Hematopoietic multipotent progenitor cell treated with erythropoietin and hydrocortisone succinate and interleukin-3 and kit ligand, for 15 days (in vitro differentiated cells): ENCODE measurements at places on chromosomes 11 and 22.

GRCh38 chr11:15119826-15120225 lies 5.1 kb downstream of the INSC start:
- DNase-seq, result no peak

DNA sequence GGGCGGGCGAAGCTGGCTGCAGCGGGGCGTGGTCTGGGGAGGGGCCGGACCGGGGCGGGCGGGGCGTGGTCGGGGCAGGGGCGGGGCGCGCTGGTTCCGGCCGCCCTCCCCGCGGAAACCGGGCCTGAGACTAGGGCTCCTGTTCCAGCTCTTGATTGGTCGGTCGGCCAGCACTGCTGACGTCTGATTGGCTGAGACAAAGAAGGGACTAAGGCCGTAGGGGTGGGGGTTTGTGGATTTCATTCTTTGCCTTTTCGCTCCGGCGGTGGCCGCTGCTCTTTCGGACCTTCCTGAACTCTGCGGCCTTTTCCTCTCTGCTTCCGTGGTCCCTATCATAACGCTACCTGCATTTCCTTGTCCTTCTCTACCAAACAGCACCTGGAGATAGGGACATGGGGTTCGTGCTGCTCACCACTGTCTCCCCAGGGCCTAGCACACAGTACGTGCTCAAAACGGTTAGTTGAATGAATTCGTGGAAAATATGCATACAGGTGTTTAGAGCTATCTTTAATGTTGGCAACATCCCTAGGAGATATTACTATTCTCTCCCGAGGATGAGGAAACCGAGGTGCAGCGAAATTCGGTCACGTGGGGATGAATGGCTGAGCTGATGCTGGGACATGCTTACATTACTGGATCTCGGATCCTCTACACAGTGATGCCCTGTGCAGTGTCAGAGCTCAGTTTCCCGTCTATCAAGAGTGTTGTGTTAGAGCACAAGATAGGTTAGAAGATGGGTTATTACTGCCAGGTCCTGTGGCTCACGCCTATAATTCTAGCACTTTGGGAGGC lies 62.8 kb downstream of the NFAM1 start:
- peak; percentile 63 for DNase-seq

- DNase-seq, result no peak
Measured at GRCh38 chr11:104000798-104001197, 35.6 kb upstream of the DDI1 start.

- DNase-seq, result no peak
Measured at GRCh38 chr11:113593698-113594308, 112.3 kb downstream of the TMPRSS5 start.

DNA sequence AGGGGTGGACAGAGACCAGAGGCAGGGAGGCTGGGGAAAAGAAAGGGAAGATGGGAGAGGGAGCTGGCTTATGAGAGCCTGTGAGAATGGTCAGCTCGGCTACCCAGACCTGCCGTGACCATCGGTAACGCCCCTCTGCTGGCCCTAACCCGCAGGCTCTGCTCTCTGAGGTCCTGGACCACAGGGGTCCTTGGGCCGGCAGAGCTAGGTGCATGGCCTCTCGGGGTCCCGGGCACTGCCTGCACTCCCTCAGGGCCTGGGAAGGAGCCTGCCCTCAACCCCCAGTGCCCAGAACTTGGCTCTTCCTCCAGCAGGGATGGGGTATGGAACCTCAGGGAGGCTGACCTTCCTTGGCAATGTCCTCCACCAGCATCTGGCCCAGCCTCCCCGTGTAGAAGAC lies 13.2 kb downstream of the GGT5 start:
- no peak for DNase-seq

DNA sequence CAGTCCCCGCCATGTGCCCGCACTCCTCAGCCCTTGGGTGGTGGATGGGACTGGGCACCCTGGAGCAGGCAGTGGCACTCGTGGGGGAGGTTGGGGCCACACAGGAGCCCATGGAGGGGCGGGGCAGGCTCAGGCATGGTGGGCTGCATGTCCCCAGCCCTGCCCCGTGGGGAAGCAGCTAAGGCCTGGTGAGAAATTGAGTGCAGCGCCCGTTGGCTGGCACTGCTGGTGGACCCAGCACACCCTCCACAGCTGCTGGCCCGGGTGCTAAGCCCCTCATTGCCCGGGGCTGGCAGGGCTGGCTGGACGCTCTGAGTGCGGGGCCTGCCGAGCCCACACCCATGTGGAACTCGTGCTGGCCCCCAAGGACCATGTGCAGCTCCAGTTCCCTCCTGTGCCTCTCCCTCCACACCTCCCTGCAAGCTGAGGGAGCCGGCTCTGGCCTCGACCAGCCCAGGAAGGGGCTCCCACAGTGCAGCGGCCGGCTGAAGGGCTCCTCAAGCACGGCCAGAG lies 16.1 kb downstream of the OR5B3 start:
- DNase-seq, result no peak

GRCh38 chr11:112334381-112334780 lies 73.7 kb upstream of the PLET1 start:
- no peak for DNase-seq

GRCh38 chr11:128428935-128429334 lies 158.4 kb downstream of the ETS1 start:
- no peak for DNase-seq

DNA sequence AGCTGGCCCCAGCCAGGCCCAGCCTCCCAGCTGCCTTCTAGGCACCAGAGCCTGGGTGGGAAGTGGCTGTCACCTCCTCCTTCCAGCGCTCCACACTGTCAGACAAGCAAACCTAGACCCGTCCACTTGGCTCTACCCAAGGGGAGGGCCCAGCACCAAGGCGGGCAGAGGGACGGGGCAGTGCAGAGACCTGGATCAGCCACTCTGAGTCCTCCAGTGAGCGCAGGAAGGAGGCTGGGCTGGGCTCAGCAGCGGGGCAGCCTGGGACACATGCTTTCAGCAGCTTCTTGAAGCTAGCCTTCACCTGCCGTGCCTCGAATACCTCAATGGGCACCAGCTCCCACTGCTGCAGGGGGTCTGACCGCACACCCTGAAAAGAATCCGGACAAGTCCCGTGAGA lies 18.8 kb downstream of the SBF1 start:
- DNase-seq, result no peak

DNA sequence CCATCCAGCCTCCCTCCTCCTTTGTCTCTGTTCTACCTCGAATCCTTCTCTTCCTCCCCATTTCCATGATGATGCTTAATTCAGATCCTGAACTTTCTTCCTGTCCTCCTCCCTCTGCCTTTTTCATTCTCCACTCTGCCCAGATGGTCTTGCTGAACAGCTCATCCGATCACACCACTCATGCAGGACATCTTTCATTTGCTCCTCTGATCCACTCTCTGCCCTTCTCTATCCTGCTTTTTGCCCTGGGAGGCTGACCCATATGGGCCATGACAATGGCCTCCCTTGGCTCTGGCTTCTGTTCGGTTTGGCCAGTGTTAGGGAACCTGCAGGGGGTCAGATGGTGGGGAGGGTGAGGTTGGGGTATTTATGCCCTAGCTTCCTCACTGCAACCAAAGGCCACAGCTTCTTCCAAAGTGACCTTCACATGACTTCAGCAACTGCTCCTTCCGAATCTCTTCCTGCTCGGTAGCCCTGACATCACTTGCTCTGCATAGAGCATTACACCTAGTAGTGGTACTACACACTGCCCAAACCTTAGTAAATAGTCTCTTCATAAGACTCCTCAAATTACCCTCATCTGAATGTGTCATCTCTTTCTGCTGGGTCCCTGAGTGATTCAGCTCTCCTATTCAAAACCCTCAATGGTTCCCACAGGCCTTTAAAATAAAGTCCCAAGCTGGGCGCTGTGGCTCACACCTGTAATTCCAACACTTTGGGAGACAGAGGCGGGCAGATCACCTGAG lies 32.7 kb upstream of the MICAL2 start:
- DNase-seq, result no peak

- no peak for DNase-seq
Measured at GRCh38 chr11:131916638-131917037, 546.2 kb downstream of the NTM start.

GRCh38 chr22:49765951-49766350 lies 61.7 kb downstream of the BRD1 start:
- DNase-seq, result no peak

DNA sequence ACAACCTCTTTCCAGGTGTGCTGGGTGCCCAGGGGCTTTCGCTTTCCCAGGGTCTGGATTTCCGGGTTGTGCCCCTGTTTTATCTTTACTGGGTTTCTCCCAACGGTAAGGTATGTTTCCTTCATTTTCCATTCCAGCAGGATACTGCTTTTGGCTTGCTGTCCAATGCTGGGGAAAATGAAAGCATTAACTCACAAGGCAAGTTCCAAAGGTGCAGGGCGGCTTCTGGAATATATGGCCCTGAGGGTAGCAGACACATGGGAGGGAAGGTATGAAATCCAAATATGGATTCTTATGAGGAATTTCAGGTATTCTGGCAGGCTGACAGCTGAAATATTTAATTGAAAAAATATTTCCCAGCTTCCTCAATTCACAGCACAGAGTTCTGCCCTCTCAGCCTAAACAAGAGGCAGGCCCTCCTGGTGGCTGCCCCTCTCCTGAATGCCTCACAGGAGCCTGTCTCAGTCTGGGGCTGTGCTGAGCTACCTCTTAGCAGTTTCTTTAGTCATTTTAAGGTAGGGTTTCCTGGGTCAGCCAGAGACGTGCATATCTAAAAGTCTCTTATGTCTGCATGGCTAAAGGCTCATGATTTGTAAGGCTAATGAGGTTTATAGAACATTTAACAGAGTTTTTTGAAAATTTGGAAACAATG lies 318.6 kb upstream of the B3GAT1 start:
- DNase-seq, result no peak

- DNase-seq, result no peak
Measured at GRCh38 chr11:47714554-47715081, 551 bp downstream of the AGBL2 start.

DNA sequence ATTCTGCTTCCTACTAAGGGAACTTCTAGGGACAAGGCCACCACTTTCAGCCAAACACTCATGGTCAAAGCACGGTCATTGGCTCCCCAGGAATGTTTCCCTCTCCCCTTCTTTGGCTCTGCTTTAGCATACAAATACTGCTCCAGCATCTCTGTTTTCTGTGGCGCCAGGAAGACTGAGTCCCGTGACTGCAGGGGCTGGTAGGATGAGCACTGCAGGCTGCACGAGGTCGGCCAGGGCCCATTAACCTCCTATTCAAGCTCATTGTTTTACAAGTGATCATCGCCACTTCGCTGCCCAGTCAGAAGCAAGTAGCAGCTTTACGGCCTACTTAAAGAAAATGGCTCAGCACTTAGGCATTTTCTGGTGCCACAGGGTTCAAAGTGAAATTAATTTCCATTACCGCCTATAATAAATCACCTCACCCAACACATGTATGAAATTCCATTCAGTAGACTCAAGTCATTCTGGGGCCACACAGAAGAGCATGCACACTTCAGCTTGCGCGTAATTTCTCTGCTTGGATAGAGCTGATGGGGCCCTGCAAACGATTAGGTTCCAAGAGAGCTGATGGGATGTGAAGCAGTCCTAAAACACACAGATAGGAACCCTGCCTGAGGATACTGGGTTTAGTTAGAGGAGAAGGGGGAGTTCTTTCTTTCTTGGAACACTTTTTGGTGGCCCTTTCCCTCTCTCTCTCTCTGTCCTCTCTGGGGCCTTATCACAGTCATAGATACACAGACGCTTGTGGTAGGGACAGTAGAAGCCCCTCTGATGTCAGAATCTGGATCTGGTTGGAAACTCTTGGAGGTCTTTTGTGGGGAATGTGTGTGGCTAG lies 173.7 kb downstream of the KIF18A start:
- DNase-seq, result no peak

GRCh38 chr11:94926698-94927237 lies 46.6 kb downstream of the CWC15 start:
- no peak for DNase-seq

GRCh38 chr11:72520815-72521214 lies 86.5 kb upstream of the CLPB start:
- DNase-seq, result no peak

- no peak for DNase-seq
Measured at GRCh38 chr11:120546312-120547205, 35.0 kb downstream of the GRIK4 start.

- DNase-seq, result no peak
Measured at GRCh38 chr11:130145311-130145812, 14.2 kb upstream of the ST14 start.

GRCh38 chr11:2886191-2886894 lies 768 bp upstream of the CDKN1C start:
- no peak for DNase-seq

- no peak for DNase-seq
Measured at GRCh38 chr11:60825790-60826189, 16.1 kb upstream of the CCDC86 start.

- DNase-seq, result no peak
Measured at GRCh38 chr22:20549232-20549841, 41.9 kb downstream of the MED15 start.

- DNase-seq, result no peak
Measured at GRCh38 chr11:119341222-119342022, 739 bp upstream of the C1QTNF5 start.

DNA sequence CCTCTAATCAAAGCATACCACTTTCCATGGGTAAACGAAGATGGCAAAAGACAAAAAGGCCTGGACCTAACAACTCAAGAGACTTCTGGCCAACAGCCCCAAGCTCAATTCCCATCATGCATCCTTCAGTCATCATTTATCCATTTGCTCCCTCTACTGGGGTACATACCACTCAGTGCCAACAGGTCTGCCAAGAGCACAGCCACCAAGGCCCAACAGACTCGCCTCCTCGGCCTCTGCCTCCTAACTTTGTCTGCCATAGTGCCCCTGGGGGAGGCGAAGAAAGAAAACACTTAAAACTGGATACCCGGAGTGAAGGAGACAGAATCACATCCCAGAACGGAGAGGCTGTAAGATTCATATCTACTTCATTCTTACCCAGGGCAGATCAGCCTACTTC lies 1.1 kb downstream of the HYOU1 start:
- peak; percentile 52 for DNase-seq

GRCh38 chr11:128424271-128424711 lies 163.1 kb downstream of the ETS1 start:
- no peak for DNase-seq

DNA sequence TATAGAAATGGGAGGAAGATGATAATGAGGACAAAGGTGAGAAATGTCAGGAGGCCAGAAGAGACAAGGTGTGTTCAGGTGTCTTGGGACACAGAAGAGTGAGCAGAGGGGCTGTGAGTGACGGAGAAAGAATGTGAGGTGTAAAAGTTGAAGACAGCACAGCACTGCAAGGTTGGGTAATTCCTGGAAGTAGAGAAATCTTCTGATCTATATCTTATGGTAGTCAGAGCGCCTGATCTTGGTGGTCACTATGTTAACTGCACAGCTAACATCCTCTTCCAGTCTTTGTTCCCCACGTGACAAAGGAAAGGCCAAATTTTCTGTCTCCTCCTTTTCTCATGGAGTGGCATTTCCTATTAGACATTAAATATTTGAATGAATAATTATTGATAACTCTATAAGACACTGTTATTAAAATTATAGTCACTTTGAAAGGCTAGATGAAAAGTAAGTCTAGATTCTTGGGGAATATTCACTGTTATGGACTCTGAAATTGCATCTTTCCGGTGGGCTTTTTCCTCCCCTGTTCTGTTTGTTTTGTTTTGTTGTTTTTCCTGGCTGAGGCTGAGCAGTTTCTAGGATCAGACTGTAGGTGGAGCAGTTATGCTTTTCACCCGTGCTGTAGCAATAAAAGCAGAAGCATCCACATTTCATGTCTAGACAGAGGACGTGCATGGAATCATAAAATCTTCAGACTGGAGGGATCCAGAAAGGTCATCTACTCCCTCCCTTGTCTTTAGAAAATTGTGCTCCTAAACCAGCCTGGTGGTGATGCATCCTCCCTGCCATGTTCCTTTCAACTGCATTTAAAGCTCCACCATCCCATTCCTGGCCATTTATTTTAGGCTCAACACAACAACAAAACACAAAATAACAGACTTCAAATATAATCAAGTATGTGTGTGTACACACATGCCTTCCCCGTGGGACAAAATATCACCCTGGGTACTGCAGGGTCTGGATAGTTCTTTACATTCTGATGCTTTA lies 26.6 kb downstream of the SC5D start:
- no peak for DNase-seq
